ENCODE measurements at places on chromosomes 7 and 10.

DNA sequence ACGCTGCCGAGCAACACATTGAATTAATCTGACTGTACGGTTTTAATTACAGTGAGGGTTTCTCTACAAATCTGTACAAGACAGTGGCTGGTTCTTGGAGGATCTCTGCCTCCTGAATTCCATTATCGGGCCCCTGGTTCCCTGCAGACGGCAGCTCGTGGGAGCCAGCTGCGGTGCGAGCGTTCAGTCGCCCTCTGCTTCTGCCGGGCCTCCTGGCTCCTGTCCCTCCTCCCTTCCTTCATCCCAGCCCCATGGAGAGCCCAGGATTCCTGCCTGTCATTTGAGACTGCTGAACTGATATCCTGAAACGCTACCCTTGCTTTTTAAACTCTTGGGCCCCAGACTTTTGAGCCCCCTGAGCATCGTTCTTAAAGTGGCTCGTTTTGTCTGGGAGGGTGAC lies 6.6 kb upstream of the DLX6 start:
- DNase-seq = no peak

DNA sequence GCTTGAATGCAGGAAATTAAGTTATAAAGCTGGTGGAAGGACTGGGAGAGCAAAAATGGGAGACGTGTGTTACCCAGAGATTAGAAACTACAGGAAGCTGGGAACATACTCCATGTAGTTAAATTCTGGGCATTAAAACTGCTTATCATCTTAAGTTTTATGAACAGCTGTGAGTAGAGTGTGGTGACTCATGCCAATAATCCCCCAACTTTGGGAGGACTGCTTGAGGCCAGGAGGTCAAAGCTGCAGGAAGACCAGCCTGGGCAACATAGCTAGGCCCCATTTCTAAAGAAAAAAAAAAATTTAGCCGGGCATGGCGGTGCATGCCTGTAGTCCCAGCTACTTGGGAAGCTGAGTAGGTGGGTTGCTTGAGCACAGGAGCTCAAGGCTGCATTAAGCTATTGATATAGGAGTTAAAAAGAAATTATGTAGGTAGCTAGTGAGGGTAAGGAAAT lies 56.2 kb upstream of the SEPHS1 start:
- DNase-seq = no peak

GRCh38 chr7:69624435-69625230 lies 26.4 kb downstream of the AUTS2 start:
- no peak for DNase-seq

- peak; percentile 4 for DNase-seq
Observed at GRCh38 chr7:80918909-80919721, at the start of gene SEMA3C. TSS of gene SEMA3C (minus strand) at chr7:80919051. CDS start at chr7:80916781, 2,270 bp downstream.

GRCh38 chr10:60718886-60719285 lies 59.4 kb upstream of the CDK1 start:
- DNase-seq = no peak

DNA sequence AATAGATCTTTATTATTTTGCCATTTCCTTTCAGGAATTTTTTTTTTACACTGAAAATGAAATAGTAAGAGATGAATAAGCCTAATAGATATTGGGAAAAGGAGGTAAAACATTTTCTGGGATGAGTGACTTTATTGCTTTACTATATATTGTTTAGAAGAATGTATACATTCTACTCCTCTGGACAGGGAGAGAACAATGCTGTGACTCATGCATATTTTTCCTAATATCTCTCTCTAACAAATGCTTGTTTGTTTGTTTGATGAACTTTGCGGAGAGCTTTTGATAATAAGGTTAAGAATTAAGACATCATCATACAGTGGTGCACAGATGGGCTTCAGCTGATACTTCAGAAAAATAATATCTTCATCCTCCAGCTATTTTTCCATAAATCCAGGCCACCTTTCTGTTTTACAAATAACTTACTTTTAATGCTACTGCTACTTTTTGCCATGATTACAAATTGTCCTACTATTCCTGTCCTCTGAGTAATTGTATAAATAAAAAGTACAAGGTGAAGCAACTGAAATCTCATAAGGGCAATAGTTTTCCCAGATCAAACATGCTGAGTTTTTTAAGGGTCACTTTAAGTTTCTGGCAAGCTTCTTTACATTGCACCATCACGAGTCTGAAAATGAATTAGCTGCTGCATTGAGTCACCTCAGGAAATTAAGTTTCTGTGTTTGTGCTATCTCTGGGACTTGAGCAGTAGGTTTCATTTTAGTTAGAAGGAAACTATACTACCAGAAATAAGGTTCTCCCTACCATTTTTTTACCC lies 207.3 kb upstream of the POT1 start:
- DNase-seq = no peak

DNA sequence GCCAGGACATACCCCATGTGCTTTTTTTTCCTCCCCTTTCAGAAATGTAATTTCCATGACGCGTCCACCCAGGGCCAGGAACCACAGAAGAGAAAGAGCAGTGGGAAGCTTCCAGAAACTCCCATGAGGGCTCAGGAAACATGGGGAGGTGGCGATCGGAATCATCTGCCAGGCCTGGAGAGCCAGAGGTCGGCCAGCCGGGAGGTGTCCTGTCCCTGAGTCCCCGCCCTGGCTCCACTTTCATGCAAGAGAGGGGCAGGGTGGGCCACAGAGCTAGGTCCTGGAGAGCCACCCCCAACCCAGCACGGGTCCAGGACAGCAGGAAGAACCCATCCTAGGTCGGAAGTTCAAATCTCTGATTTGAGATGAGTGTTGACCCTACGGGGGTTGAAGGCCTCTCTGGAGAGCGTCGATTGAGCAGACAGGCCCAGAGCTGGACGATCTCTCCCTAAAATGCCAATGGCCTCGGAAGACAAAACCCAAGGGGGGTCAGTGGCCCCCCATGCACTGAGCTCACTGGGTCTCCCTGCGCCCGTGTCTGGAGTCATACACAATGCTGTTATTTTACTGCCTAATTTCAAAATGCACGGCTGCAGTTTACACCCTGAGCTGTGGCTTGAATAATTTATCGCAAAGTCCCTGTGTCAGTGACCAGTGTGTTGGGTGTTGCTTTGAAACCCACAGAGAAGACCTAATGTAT lies 594.1 kb downstream of the PTPRN2 start:
- DNase-seq = no peak

- no peak for DNase-seq
Observed at GRCh38 chr10:78398382-78398781, 364.7 kb downstream of the RPS24 start.

- DNase-seq = no peak
Observed at GRCh38 chr7:18455606-18456005, 39.9 kb upstream of the HDAC9 start.

- DNase-seq = no peak
Observed at GRCh38 chr7:42479452-42479815, 242.4 kb upstream of the GLI3 start.

- DNase-seq = no peak
Observed at GRCh38 chr7:139943401-139943800, 114.3 kb downstream of the TBXAS1 start.

- DNase-seq = no peak
Observed at GRCh38 chr7:70539617-70540016, 592.3 kb upstream of the GALNT17 start.

- no peak for DNase-seq
Observed at GRCh38 chr10:119243967-119244366, 36.6 kb downstream of the GRK5 start.

DNA sequence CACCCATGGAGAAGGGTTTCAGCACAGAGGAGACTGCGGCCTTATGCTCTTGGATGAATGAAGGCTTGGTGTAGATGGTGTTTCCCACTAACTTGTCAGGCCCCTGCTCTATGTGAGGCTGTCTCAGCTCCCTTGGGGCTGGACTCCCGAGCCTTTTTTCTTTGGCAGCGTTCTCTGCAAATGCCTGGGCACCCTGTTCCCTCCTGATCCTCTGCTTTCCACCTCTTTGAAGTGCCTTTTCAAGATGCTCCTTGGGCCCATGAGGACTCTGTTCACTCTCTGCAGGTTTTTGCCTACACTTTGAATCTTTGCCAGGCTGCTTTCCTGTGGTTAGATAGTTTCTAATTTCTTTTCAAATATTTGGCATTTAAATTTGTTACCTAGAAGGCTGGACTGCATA lies 6.8 kb upstream of the ACBD5 start:
- no peak for DNase-seq

DNA sequence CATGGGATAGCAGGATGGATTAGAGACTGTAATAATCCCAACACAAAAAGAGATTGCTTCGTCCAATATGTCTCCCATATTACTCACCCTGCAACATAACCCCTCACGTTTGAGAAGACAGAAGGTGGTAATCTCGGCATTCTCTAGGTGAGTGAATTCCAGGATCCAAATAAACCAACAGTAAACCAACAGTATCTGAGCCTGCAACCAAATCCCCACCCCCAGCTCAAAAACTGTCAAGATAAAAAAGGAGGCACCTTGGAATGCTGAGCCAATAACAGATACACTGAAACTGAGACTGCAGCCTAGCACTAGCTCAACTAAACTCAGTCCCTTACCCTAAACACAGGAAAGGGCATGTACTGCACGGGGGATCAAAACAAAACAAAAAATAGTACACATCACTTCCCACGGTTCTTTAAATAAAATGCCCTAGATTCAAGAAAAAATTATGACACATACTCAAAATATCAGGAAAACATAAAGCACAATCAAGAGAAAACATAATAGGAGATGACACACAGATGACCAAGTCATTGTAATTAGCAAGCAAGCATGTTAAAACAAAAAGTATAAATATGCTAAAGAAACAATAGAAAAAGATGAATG lies 28.0 kb downstream of the IPMK start:
- DNase-seq = no peak

GRCh38 chr10:57884407-57884806 lies 383.3 kb downstream of the IPMK start:
- no peak for DNase-seq

DNA sequence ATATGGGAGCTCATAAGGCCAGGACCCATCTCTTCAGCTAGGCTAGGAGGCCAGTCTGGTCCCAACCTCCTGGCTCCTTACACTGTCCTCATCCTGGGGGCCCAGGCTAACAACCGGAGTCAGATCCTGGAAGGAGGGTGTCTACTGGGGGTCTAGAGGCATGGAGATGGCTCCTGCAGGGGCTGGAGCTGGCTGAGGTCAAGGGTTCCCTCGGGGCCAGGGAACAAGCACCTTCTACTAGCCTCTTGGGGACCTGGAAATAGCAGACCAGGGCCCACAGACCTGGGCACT lies 37.2 kb downstream of the CLRN3 start:
- no peak for DNase-seq

DNA sequence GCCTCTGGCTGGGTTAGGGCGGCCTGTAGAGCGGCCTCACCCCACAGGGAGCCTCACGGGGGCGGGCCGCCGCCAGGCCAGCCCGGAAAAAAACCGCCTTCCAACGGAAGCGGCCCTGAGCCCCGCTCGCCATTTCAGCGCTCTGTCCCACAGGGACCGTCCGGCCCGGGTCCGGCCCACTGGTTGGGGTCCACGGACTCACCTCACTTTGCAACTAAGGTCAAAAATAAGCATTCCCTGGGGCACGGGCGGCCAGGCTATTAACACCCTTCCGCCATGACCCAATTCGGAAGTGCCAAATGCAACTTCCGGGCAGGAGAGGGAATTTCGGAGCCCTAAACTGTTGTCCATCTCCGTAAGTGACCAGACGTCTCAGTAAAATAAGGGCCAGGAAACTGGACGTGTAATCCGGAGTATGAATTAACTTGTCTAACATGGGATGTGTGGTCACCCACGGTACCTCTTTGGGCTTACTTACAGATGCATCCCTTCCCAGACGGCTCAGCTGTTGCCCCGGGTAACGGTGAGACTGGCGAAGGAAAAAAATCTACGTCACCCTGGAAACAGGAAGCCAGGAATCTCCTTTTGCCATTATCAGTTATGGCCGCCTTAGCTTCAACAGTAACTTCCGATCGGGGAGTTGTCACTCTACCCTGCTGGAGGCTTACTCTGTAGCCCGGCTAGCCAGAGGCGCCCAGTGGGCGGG lies at the start of gene BBIP1:
BBIP1 (minus strand) TSS at position 538 of the 706 bp plus-strand sequence. CDS start 1,023 bp downstream, outside the sequence.
- no peak for DNase-seq

DNA sequence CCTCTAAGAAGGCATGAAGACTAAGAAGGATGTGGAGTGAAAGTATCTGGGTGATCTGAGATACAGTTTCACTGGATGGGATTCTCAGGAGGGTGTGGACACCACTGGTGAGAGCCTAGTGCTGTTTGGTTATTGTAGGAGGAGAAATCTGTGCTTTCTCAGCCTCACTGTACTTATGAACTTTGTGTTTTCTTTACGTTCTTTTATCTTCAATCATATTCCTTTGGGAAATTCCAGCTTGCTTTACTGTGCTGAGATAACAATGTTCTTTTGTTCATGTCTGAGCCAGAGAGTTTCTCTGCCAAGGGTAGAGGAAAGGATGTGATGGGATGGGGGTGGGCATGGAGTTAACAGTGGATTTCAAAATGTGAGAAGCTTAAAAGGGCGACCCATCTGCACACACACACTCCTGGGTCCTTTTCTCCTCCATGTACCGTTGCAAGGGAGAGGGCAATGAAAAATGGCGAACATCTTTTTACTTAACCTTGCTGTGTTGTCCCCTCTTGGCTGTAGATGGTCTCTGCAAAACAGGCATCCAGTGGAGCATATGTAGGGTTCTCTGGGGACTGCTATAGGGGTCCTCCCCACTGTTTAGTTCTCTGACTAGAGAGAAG lies 25.0 kb upstream of the TAX1BP1 start:
- no peak for DNase-seq

- no peak for DNase-seq
Observed at GRCh38 chr7:81776161-81776560, 6.3 kb upstream of the HGF start.

- DNase-seq = no peak
Observed at GRCh38 chr10:32253276-32253675, 93.7 kb downstream of the EPC1 start.

- DNase-seq = no peak
Observed at GRCh38 chr10:129637846-129638245, 170.8 kb downstream of the MGMT start.

- DNase-seq = no peak
Observed at GRCh38 chr10:67308912-67309311, 383.1 kb downstream of the LRRTM3 start.

GRCh38 chr10:30352377-30352776 lies 3.3 kb upstream of the MTPAP start:
- DNase-seq = no peak

- no peak for DNase-seq
Observed at GRCh38 chr7:82360591-82361368, 82.8 kb downstream of the CACNA2D1 start.

GRCh38 chr10:129780198-129780597 lies 183.9 kb downstream of the EBF3 start:
- DNase-seq = no peak

GRCh38 chr7:25305831-25306230 lies 77.5 kb upstream of the NPVF start:
- no peak for DNase-seq

DNA sequence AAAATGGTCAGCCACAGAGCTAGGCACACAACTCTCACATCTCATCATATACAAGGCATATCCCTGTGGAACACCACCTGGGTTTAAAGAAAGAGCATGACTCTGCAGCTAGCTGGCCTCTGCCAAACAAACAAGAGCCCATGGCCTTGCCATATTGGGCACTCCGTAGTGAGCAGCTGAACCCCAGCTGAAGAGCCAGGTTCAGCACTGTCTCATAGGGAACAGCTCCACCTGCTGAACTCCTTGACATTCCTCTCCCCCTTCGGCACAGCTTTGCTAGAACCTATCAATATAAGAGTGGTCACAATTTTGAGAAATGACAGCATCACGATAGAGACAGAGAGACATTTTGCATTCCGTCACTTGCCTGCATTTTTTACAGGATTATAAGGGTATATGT lies 20.0 kb downstream of the SORCS1 start:
- DNase-seq = no peak

- DNase-seq = no peak
Observed at GRCh38 chr7:150801946-150802771, 1.6 kb downstream of the TMEM176A start.

GRCh38 chr7:132972745-132973144 lies 109.1 kb downstream of the CHCHD3 start:
- DNase-seq = no peak

- DNase-seq = no peak
Observed at GRCh38 chr10:4132216-4132556, 347.2 kb upstream of the KLF6 start.

All from CD4-positive, alpha-beta T cell treated with Interleukin-21 for 1 hour (primary cell).